ENCODE measurements at places on chromosomes 12 and 14.
A peak's percentile ranks its signal among the peaks of the same experiment; 100 is the strongest.

GRCh38 chr12:103851127-103851526 is 10.1 kb upstream of the NT5DC3 start:
- no peak for DNase-seq

GRCh38 chr12:96846293-96846692 is 60.8 kb upstream of the NEDD1 start:
- no peak for DNase-seq

GRCh38 chr14:54138354-54139038 is 181.9 kb upstream of the BMP4 start:
- DNase-seq: no peak

DNA sequence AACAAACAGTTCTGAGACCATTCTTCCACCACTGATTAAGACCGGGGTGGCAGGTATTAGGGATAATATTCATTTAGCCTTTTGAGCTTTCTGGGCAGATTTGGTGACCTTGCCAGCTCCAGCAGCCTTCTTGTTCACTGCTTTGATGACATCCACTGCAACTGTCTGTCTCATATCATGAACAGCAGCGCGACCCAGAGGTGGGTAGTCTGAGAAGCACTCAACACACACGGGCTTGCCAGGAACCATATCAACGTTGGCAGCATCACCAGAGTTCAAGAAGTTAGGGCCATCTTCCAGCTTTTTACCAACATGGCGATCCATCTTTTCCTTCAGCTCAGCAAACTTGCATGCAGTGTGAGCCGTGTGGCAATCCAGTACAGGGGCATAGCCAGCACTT is 16.9 kb downstream of the AEBP2 start:
- DNase-seq: no peak

- DNase-seq: no peak
Observed at GRCh38 chr12:42237853-42238239, 202 bp downstream of the YAF2 start.

DNA sequence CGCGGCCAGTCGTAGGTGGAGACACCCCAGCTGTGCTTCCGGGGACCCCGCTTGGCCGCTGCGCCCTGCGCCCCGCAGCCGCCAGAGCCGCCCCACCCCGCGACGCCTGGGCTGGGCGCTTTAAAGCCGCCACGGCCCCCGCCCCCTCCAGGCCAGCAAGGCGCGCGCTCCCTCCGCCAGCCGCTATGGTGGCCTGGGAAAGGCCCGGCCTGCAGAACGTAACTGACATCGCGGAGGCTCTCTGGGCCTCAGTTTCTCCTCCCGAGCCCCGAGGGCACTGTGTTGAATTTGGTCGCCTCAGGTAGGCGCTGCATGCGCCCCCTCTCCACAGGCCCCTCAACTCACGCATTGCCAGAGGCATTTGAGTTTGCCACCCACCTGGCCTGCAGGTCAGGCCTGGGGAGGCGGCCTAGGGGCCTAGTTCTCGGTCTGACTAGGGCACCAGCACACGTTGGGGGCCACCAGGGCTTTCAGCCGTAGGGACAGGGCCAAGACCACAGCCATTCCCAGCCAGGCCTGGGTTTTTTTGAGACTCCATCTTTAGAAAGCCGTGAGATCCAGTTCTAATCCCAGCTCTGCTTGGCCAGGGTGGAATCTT is at the start of gene NGB:
NGB (minus strand) TSS at position 94 of the 598 bp plus-strand sequence. CDS start 269 bp downstream, outside the sequence.
- no peak for DNase-seq

- DNase-seq: no peak
Observed at GRCh38 chr14:48936362-48936761, 649.8 kb downstream of the RPS29 start.

- DNase-seq: no peak
Observed at GRCh38 chr12:129903956-129904829, at the start of gene TMEM132D. TSS of gene TMEM132D (minus strand) at chr12:129904025.

GRCh38 chr12:22974865-22975264 is 349.9 kb downstream of the ETNK1 start:
- no peak for DNase-seq

DNA sequence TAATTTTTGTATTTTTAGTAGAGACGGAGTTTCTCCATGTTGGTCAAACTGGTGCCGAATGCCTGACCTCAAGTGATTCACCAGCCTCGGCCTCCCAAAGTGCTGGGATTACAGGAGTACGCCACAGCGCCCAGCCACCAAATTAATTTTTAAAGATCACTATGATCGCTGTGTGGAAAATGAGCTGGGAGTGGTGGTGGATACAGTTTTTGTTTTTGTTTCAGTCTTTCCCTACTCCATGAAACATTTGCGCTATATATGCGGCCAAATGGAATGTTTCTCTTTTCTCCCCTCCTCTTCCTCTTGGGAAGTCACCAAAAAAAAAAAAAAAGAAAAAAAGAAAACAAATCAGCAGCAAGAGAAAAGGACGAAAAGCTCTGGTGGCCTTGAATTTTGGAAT is 20.8 kb upstream of the P2RX4 start:
- DNase-seq: no peak

DNA sequence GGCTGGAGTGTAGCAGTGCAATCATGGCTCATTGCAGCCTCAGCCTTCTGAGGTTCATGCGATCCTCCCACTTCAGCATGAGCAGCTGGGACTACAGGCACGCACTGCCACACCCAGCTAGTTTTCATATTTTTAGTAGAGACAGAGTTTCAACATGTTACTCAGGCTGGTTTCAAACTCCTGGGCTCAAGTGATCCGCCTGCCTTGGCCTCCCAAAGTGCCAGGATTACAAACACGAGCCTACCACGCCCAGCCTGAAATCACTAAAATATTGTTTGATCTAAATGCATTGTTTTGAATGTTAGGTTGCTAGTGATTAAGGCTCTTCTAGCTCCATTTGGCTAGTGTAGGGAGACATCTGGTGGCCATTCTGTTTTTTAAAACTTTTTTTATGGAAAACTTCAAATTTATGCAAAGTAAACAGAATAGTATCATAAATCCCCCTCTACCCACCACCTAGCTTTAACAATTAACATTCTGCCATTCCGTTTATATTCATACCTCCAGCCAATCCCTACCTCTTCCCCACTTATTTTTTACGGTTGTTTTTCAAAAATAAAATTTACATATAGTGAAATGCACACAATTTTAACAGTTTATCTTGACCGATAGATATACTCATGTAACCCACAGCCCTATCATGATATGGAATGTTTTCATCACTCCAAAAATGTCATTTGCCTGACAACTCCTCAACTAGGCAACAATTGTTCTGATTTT is 37.8 kb downstream of the MYO1H start:
- no peak for DNase-seq

DNA sequence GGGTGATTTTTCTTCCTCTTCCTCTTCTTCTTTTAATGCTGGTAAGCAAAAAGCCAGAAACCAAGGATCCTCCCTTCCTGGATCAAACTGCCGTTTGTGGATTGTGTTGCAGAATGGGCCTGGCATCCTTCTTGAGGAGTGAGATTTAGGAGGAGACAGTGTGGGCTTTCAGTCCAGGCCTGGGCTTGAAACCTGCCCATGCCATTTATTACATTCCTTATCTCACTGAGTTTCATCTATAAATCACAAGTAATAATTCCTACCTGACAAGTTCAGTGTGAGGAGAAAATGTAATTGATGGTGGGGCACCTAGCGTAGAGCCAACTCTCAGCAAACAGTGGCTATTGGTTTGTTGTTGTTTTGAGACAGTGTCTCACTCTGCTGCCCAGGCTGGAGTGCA is 126.4 kb downstream of the SLC35F4 start:
- no peak for DNase-seq

DNA sequence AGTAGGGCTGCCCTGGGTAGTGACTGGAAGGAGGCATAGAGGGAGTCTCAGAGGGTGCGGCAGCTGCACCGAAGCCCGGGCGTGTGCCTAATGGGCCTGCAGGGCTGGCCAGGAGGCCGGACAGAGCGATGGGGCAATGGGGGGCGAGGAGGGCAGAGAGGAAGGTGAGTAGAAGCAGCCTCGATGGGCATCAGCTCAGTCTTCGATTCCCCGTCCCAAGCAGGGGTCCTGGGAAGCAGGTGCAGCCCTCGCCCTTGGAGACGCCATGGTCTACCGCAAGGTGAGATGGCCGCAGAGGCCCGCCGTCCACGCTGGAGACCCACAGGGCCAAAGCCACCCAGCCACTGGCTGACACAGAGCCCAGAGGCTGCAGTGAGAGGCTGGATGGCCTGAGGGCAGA is 70.8 kb downstream of the GALNT9 start:
- no peak for DNase-seq

GRCh38 chr12:106945261-106945851 is 10.4 kb upstream of the TMEM263 start:
- DNase-seq: no peak

DNA sequence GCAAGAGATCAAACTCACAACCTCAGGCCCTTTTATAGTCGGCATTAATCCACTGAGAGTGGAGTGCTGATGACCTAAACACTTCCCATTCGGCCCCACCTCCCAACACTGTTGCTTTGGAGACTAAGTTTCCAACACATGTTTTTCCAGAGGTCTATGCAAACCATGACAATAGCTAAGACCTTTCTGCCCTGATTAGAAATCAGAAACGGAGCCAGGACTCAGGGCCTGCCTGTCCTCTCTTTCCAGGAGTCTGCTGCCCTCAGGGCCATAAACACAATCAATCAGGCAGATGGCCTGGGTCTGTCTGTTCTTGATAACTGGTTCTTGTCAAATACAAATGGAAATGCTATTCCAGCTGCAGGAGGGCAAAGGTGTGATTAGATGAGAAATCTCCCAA is 97.2 kb upstream of the PSMC1 start:
- no peak for DNase-seq

DNA sequence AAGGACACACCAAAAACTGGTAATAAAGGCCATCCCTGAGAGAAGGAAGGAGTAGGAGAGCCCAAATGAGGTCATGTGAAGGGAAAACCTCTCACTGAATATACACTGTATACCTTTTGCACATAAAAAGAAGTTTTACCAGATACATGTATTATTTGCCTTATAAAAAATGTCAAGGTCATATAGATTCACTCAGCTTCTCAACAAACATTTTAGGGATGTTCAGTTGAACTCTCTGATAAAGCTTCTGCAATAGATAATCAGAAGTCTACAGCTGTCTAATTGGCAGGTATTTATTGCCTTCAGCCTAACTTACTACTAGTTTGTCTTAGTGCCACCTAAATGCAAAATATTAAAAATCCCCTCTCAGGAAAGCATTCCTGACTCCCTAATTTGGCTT is 8.7 kb downstream of the SLC11A2 start:
- DNase-seq: no peak

GRCh38 chr12:45309836-45310626 is 94.1 kb downstream of the ANO6 start:
- no peak for DNase-seq

DNA sequence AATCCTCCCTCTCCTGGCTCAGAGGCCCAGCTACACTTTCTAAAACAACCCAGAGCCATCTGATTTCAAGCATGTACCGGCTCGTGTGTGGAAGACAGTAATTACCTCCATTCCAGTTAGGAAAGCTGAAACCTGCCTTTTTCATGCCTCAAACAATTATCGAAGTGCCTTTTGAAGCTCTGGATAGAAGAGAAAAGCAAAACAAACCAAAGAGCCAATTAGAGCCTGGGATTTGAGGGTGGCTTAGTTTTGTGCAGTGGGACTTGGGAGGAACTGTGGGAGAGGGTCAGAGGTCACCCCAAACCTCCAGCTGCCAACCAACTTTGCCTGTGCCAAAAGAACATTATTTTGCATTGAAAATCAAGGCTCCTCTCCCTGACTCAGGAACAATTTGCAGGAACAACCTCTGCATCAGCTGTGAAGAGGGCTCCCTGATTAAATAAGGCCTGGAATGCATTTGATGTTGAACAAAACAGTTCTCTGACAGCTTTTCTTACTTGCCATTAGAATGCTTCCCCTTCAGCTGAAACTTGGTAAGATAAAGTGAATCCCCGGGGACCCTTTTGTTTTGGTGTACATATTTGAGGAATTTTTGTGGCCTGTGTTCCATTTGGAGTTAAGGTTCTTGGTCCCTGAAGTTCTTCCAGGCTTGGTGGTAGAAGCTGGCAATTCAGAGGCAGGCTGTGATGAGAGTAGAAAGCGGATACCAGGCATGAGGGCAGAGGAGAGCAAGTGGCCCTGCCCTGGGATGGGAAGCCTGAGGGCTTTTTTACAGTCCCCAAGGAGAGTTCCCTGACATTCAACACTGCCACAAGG is 270.1 kb downstream of the ZFP36L1 start:
- no peak for DNase-seq

- DNase-seq: no peak
Observed at GRCh38 chr14:97283005-97283403, 485.8 kb downstream of the VRK1 start.

GRCh38 chr12:113332688-113333417 is 2.1 kb downstream of the SLC8B1 start:
- DNase-seq: no peak

GRCh38 chr12:121297435-121297991 is 1.0 kb upstream of the CAMKK2 start:
- DNase-seq: peak; percentile 28

- no peak for DNase-seq
Observed at GRCh38 chr14:35235840-35236239, 56.3 kb upstream of the PSMA6 start.

GRCh38 chr14:61813096-61813606 is 50.9 kb downstream of the SNAPC1 start:
- no peak for DNase-seq

DNA sequence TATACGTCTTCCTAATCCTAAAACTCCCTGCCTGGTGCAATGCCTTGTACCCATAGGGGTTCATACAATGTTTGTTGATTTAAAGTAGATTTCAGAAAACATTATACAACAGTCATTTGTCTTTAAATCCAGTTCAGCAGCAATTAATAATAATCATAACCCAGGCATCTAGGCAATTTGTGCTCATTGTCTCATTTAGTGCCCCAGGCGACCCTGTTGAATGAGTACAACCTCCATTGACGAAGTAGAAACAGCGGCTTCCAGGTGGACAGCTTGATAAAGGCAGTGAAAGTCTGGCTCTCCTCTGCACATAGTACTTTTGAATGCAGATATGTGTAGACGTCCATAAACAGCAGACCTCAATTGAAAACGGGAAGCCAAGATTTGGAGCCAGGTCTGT is 82.9 kb upstream of the CPM start:
- no peak for DNase-seq

- no peak for DNase-seq
Observed at GRCh38 chr12:4118601-4119156, 154.9 kb upstream of the CCND2 start.

DNA sequence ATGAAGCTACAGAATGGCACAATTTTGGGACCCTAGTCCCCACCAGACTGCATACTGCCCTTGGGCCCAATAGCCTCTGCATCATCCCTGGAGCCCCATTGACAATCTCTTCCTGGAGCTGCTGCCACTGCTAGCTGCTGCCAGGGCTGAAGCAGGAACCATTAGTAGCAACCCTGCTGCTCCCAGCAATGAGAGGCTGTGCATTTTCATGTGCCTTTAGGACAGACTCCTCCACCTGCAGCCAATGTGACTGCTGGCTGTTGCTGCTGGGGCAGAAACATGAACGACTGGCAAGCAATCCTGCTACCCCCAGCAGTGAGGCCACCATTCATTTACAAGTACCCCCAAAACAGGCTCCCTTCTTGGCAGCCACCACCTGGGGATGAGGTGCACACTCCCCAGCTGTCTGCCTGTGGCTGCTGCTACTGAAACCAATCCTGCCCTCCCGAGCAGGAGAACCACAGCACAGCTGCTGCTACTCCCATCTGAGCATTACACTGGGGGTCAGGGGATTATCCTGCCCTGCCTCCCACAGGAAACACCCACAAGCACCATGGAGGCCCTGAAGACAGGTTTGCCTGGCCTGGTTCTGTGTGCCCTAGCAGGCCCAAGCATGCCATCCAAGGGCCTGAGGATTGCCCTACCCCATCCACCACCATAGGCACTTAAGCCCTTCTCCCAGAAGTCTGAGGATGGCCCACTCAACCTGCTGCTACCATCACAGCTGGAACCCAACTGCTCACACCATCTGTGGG is 181.0 kb downstream of the MYRFL start:
- DNase-seq: no peak
